ENCODE measurements at places on chromosomes 6 and 20.

GRCh38 chr20:4071178-4071693, 55.9 kb upstream of the RNF24 start:
- no peak for DNase-seq

- DNase-seq, result no peak
Measured at GRCh38 chr6:169232507-169232931, 21.1 kb downstream of the THBS2 start.

DNA sequence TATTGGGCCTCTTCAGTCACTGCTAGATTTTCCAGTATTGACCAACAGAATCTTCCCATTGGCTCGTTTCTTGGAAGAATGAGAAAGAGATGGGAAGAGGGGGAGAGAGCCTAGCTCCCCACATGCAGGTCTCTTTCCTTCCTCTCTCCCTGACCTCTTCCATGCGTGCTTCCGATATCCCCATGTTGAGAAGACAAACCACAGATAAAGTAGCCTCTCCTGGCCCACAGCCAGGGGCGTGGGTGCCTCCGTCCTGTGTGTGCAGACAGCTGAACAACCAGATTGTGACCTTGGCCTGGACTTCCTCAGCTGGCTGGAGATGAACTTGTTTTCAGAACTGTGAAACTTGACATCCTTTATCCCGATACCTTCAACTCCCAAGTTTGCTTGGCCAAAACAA, 71.0 kb downstream of the EDN3 start:
- DNase-seq, result no peak

- DNase-seq, result no peak
Measured at GRCh38 chr20:51660672-51661608, 107.2 kb downstream of the ATP9A start.

DNA sequence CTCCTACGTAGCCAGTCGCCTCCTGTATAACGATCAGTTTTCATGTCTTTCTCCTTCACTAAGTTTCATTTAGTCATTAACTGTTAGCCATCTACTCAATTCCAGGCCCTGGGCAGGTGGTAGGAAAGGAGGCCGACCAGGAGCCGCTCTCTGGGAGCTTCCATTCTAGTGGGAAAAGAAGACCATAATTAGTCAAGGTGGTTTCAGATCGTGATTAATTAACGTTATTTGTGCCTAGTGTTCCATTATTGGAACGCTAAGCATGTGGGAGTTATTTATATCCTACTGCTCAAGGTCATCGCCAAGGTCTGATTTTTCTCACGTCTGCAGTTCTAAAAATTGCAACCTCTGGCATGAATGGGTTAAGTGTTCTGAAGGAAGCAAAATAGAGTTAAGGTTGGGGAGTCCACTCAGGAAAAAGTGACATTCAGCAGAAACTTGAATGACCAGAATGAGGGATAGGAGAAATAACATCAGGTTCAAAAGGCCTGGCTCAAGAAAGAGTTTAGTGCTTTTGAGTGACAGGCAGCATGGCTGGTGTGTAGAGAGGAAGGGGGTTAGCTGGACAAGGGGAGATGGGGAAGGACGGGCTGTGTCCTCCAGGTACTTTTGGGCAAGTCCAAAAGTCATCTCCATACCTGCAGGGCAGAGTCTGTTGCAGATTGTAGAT, 812 bp downstream of the SLC9A8 start:
- DNase-seq, result no peak

DNA sequence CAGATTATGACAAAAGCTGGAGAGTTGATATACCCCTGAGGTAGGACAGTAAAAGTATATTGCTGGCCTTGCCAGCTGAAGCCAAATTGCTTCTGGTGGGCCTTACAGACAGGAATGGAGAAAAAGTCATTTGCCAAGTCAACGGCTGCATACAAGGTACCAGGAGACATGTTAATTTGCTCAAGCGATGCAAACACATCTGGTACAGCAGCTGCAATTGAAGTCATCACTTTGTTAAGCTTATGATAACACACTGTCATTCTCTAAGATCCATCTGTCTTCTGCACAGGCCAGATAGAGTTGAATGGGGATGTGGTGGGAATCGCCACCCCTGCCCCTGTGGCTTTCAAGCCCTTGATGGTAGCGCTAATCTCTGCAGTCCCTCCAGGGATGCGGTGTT, 40.4 kb upstream of the POPDC3 start:
- DNase-seq, result no peak

GRCh38 chr20:4068708-4069107, 53.4 kb upstream of the RNF24 start:
- no peak for DNase-seq

DNA sequence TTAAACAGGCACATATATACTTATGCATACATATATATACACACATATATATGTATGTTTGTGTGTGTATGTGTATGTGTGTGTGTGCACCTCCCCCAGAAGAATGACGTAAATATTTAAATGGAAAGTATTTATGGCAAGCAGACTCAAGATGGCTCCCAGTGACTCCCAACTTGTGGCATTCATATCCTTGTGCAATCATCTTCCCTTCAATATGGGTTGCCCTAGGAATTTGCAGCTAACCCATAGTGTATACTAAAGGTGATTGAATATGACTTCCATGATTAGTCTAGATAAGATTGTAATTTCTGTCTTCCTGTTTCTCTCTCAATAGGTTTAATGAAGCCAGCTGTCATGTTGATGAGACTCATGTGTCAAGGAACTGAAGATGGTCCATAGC, 127.6 kb downstream of the TRDN start:
- no peak for DNase-seq

DNA sequence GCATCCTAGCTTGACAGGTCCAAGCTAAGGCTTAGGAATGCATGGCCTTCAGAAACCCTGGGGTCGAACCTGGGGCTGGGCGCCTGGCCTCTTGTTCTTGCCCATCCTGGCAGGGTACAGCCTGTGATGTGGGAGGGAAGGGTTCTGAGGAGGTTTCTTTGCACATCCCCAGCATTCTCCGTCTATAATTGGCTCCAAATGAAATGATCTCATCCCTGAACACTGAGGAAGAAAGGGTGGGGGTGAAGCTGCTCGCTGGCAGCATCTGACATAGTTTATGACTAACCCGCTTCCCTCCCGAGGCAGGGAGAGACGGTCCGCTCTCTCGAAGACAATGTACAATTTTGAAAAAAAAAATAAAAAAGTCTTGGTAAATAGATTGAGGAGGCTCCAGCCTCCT, 67.1 kb upstream of the ZNFX1 start:
- DNase-seq, result no peak

DNA sequence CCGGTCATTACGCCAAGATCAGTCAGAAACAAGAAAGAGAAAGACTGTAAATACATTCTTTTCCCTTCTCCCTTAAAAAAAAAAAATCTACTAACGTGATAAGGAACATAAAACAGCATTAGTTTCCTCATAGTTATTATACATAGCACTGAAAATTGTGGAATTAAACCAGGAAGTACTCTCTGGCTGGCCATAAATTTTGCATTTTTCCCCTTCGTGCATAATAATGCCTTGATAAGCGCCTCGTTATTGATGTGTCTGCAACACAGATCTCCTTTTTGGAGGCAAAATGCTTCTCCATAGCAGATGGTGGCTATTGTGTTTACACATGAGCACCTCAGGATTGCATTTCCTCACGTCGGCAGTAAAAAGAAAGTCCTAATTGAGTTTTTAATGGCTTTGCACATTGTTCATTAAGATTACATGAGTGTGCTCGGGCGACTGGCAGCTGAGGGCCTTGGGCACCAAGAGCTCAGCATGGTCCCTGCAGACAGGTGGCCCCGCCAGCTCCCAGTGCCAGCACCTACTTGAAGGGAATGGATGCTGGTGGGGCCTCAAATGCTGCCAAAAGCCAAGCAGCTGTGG, 394.5 kb downstream of the PTPRT start:
- DNase-seq, result no peak

DNA sequence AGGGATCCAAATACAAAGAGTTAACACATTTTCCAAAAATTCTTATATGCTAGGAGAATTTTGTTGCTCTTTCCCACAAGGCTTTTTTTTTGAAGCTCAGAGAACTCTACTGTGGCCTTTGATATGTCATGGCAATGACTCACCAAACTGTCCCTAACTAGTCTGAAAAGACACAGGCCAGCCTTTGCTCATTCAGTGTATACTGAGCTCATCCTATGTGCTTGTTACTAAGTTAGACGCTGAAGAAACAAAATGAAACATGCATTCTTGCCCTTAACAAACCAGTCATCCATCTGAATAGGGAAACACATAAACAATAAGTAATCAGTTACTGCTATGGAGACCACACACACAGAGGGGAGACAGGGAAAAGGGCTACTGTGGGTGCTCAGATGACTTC, 291.8 kb downstream of the FOXC1 start:
- no peak for DNase-seq

DNA sequence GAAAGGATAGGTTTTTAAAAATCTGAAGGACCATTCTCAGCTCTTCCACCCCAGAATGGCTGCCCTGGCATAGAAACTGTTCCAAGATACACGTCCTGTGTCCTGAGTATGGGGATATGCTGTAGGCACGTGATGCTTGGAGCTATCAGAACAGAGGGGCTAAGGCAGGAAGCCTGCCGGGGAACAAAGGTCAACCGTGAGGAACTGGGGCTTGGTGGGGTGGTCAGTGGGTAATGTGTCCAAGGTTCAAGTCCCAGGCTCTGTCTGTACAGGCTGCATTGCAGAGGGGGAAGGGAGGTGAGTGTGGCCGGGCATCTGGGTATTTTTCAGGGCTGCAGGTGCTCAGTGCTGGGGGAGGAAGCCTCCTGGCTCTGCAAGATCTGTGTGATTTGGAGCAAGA, 479.6 kb upstream of the CHD6 start:
- no peak for DNase-seq

DNA sequence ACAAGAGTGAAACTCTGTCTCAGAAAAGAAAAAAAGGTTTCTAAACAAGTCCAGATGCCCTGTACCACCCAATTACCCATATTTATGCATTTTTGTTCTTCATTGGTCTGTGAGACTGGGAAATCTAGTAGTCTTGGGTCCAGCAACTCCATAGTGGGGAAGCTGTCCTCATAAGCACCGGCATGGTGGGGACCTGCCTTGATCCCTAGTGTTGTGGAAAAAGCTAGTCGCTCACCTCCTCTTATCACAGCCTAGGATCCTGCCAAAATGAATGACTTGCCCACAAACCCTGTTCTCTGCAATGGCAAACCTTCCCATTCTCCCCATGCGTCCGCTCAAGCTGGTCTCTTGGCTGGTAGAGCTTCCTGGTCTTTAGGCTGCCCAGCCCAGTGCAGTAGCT, 38.3 kb upstream of the GABRR1 start:
- no peak for DNase-seq

DNA sequence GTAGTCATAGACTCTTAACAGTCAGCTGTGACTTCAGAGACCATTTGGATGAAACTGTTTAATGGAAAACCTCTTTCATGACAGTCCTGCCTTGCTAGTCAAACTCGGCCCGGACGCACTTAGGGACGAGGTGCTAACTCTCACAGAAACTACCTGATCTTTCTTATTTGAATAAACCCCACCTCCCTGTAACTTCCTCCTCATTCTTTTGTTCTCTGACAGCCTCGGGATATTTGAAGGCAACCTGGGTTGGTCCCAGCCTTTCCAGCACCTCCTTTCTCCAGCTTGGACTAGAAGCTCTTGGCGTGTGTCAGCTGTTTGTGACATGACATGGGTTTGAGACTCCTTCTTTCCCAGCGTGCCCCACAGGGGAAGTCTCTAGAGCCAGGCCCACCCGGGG, 175.3 kb upstream of the EXOC2 start:
- no peak for DNase-seq

- DNase-seq, result no peak
Measured at GRCh38 chr20:21174516-21175239, 48.8 kb downstream of the KIZ start.

DNA sequence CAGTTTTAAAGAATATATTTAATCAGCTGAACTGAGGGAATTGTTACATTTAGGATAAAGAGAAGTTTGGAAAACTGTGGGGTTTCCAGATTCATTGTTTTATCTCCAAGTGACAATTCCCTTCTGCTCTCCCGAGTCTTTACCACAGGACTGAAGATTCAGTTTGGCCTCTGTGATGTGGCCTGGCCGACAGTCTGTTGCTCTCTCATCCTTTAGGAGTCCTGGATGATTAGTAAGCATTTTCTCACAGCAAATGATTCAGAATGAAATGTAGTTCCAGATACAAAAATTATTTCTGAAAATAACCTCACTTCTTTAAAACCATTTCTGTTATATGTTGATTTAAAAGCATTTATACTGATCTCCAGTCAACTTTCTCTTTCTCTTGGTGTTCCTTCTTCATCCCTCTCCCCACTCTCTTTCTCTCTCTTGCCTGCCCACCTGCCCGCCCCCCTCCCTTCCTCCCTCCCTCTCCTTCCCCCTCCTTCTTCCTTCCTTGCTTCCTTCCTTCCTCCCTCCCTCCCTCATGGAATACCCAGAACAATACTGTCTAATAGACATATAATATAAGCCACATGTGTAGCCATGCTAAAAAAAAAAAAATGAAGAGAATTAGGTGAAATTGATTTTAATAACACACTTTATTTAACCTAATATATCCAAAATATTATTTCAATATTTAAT, 254.9 kb downstream of the PRL start:
- DNase-seq, result no peak

DNA sequence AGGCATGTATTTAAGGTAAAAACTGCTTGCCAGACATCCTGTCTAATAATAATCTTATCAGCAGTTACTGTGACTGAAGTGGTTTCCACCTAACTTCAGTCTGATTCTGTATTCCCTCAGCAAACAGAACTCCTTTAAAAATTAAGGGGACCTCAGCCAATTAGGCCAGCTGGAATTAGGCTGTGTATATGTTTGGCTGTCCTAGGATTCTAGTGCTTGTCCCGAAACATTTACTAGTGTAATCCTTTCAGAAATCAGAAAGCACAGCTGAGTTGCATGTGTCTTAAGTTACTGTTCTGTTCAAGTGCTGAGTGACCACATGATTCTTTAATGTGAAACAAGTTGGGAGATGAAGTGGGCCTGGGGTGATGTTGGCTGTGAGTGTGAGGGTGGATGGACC, 120.9 kb upstream of the SUPT3H start:
- no peak for DNase-seq

GRCh38 chr6:20092071-20092566, 120.2 kb downstream of the MBOAT1 start:
- DNase-seq, result no peak

GRCh38 chr20:47325242-47325641, 31.3 kb downstream of the ZMYND8 start:
- DNase-seq, result no peak

- DNase-seq, result no peak
Measured at GRCh38 chr20:58759947-58760346, 67.3 kb downstream of the NPEPL1 start.

DNA sequence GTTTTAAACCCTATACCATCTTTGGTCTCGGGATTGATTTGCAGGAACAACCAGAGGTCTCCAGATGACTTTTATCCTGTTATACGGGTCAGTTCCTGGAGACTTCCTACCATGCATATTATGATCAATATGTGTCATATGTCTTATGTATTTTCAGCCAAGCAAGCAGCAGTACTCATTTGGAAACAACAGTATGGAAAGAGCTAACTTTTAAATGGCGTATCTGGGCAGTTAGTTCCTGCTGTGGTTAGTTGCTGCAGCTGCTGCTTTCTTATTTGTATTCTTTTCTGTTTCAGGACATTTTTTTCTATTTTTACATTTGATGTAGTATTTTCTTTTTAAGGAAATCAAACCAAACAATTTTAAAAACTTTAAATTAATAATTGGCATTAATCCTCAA, 207.5 kb downstream of the MANEA start:
- DNase-seq, result no peak

DNA sequence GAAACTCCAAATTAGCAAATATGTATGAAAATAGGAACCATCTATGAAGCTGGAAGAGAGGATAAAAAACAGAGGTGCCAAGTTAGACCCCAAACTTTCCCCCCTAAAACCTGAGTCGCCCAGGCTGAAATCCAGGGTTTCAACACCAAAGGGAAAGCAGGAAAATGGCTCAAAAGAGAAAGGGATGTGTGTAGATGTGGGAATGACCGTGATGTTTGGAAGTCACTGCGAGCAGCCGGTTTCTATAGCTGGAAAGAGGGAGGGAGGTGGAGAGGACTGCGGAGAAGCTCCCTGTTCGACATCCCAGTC, 4.5 kb downstream of the RING1 start:
- no peak for DNase-seq
